ENCODE measurements at places on chromosomes 1 and 21. TPM values are rescaled to one million over a fixed set of nuclear protein-coding genes. Genes with fewer than 3 reads are reported as not detected.
A peak's percentile ranks its signal among the peaks of the same experiment; 100 is the strongest.

DNA sequence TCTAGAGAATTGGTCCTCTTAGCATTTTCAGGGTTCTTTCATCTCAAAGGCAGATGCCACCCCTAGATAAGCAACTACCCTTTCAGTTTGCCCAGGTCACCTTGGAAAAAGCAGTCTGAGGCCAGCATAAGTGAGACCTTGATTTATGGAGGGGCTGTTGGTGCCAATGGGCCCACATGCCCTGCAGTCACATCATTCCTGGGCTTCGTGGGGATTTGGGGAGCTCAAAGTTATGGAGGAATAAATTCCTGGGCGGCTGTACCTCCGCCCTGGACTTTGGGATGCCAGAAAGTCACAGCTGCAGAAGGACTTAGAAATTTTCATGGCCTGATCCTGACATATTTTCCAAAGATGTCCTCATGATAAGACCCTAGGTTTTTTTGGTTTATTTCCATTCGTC is 2.7 kb upstream of the SDHB start:
- no peak for DNase-seq

GRCh38 chr1:42420911-42421585 is 34.8 kb downstream of the ZMYND12 start:
- peak; percentile 42 for DNase-seq

DNA sequence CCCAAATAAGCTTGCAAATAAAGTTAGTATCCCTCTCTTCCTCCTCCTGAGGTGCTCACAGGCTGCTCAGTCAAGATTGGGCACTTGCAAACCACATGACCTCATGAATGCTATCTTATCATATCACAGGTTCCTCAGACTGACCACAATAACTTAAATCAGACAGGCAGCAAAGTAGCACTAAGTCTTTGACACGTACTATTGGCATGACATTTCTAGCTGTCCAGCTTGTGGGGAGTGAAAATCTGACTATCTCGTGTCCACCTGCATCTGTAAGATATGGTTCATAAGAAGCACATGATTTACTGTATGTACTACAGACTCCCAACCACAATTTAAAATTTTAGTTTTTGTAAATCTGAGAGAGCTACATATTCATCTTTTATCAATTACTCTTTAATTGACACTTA is 58.0 kb upstream of the GFI1 start:
- DNase-seq, result no peak

GRCh38 chr1:48789903-48790302 is 13.2 kb upstream of the BEND5 start:
- no peak for DNase-seq

DNA sequence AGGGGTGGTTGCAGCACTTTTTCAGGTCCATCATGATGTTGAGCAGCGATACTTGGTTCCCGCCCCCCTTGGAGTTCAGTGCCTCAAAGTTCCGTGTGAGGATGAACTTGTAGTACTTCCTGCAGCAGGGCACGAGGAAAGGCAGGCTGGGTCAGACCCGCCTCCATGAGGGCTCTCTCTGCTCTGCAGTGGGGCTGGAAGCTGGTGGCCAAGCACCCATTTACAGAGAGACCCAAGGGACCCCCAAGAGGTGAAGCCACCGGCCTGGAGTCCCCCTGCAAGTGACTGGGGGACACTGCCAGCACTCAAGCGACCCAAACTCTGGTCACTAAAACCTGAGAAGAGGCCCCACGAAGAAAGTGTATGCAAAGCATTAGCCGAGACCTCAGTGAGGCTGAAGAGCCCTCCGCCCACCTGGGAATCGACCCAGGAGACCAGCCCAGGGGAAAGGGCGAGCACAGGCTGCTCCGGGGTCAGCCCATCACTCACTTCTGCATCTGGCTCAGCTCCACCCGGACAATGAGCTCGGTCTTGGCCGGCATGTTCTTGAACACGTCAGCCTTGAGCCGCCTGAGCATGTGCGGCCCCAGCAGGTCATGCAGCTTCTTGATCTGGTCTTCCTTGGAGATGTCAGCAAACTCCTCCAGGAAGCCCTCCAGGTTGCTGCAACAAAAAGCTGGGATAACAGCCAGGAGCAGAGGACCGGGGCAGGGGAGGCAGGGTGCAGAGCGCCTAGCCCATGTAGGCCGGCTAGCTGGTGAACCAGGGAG is 45.2 kb downstream of the CHD5 start:
- no peak for DNase-seq

- no peak for DNase-seq
These were observed 129.1 kb upstream of the RAB4A start for GRCh38 chr1:229141689-229142377.

- no peak for DNase-seq
These were observed 1.9 kb downstream of the TAL1 start for GRCh38 chr1:47229886-47230691.

GRCh38 chr1:37434292-37435225 is 39.8 kb upstream of the ZC3H12A start:
- peak; percentile 91 for DNase-seq

DNA sequence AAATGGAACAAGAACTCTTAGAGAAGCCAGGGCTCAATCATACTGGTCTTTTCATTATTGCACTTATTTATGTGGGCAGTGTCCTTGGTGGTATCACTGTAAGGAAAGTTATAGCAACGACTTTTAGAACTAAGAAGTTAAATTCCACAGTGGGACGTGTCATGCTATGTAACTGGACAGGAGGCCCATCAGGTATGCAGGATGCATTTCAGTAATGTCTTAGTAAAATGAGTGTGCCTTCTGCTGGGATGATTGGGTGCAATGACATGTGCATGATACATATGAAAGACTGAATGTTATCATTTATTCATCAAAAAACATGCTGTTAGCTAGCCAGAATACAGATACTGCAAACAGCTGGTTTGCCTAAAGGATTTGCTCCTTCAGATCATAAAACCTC is 6.9 kb upstream of the ATP1B1 start:
- no peak for DNase-seq

- DNase-seq, result no peak
These were observed 506 bp upstream of the SRP9 start for GRCh38 chr1:225777058-225777582.

DNA sequence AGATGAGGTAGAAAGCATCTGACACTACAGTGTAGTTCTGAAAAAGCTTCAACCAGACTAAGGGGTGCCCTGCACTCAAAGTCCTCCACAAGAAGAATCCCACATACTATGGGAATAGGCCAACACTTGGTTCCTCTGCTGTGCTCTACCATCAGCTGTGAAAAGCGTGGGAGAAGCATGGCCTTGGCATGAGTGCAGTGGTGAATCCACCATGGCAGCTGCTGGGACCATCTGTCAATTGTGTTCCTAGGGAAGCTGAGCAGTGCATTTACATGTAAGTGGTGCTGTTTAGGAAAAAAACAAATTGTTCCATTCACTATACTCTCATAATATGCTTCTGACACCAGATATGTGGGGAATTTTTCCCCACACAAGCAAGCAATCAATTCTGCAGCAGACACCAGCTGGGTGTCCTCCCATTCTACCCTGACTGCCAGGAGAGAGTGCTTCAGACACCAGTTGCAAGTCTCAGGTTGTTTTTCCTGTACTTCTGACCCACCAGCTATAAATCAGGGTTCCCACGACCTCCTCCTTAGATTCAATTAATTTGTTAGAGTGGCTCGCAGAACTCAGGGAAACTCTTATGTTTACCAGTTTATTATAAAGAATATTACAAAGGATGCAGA is 230.8 kb upstream of the CHRM3 start:
- peak; percentile 23 for DNase-seq

GRCh38 chr1:28864695-28865094 is 49.7 kb upstream of the EPB41 start:
- no peak for DNase-seq

GRCh38 chr1:157115851-157116736 is 16.5 kb upstream of the ETV3L start:
- no peak for DNase-seq

DNA sequence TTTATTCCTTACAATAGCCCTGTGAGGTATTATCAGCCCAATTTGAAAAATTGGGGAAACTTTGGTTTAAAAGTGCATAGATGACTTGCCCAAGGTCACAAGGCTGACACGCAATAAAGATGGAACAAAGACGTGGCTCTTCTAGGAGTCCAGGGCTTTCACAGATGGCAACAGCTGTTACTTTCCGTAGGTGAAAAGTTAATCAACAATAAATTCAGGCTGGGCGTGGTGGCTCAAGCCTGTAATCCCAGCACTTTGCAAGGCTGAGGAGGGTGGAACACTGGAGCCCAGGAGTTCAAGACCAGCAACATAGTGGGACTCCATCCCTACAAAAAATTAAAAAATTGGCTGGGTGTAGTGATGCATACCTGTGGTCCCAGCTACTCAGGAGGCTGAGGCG is 87.8 kb upstream of the ATF3 start:
- no peak for DNase-seq

DNA sequence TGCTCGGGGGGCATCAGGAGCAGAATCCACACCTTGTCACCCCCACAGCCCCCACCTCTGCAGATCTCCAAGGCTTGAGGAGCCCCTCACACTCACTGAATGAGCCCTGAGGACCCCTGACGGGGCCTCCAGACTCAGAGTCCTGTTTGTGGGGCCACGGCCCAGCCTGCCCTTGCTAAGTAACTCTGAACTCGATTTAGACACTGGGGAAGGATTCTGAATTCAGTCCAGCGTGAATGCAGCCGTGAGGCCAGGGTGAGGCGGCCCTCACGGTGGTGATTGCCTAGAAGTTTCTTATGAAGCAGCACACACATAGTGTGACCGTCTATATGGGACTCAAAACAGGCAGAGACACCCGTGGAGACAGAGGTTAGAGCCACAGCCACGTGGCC is 58.9 kb upstream of the ADARB1 start:
- no peak for DNase-seq

Gene SELP
- not detected for total RNA-seq

DNA sequence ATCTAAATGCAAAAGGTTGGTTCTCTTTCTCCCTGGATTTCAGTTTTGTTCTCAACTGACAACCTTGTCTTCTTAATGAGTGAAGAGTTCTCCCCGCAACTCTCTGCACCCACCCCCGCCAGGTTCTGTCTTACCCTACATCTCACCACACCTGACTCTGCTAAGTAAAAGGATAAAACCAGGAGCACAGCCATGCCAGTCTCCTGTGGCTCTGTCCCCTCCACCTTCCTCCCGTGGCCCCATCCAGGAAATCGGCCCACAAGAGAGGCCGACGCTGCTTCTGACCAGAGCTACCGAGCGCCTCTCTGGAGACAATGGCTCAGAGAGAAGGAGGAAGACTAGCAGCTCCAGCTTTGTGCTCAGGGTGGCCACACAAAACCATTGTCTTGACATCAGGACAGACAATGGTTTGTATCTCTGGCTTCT is 72.2 kb downstream of the PLEKHA6 start:
- DNase-seq, result no peak

DNA sequence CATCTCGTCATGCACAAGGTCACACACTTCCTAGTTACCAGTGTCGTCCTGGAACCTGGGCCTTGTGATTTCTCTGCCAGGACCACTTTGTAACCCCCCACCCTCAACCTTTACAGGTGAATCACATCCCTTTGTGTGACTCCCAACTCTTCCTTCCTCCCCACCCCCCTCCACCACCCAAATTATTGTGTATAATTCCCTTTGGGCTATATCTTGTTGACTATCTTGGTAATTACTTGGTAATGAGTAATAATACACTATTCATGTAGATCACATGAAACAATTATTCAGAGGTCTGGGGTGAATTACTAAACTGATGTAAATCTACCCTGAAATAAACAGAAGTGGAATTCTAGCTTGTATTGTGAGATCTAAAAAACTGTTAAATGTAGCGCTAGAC is 1.7 kb downstream of the KCNK1 start:
- DNase-seq, result no peak

GRCh38 chr1:99600782-99601181 is 45.1 kb upstream of the PALMD start:
- no peak for DNase-seq

DNA sequence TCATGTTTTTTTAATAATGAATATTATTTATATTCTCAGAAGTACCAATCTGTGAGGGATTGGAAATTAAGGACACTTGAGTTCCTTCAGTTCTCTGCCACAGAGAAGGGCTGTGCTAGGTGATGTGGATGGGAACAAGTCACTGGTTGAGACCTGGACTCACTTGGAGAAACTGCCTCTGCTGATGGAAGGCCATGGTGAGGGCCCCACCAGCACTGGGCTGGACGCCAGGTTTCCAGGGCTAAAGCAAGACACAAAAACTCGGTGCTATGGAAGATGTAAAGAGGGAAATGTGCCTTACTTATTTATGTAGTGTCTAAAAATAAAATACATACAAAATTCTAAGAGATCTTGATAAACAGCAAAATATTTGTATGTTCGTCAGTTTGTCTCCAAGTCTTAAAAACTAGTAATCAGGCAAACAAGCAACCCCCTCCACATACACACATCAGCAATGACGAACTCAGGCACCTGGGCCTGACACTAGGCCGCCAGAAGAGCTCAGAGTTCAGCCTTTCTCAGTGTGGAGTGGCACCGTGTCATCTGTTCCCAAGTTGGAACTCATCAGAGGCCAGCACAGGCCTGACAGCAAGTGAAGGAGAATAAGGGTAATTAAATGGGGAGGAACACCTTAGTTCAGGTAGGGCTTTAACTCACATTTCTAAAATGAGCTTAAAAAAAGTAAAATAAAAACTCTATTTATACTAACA is 19.6 kb downstream of the SIPA1L2 start:
- no peak for DNase-seq

- no peak for DNase-seq
These were observed 9.2 kb downstream of the PIGM start for GRCh38 chr1:160022330-160023310.

All from glutamatergic neuron (in vitro differentiated cells).